RPMI8226 (cell line): ENCODE measurements at places on chromosomes 7 and 10.
A peak's percentile ranks its signal among the peaks of the same experiment; 100 is the strongest.

DNA sequence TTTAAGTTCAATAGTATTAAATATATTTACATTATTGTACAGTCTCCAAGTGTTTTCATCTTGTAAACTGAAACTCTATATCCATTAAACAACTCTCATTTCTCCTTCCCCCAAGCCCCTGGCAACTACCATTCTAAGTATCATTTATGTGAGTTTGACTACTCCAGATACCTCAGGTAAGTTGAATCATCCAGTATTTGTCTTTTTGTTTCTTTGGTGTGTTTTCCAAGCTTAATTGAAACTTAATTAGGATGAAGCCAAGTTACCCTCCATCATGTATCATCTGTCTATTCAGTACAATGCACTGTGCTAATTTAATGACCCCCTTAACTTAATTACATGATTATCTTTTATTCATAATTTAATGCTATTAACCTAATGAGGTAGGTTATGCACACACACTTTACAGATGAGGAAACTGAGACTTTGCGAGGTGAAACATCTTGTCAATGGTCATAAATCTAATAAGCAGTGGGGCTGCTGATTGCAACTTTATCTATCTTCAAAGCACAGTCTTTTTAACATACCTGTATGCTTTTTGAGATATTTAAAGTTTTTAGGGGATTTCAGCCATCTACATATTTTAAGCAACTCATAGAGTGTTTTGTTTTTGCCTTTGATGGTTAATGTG is 663 bp downstream of the MACC1 start:
- DNase-seq: no peak

- DNase-seq: no peak
These were observed 383.0 kb upstream of the PCDH15 start for GRCh38 chr10:55183993-55184392.

DNA sequence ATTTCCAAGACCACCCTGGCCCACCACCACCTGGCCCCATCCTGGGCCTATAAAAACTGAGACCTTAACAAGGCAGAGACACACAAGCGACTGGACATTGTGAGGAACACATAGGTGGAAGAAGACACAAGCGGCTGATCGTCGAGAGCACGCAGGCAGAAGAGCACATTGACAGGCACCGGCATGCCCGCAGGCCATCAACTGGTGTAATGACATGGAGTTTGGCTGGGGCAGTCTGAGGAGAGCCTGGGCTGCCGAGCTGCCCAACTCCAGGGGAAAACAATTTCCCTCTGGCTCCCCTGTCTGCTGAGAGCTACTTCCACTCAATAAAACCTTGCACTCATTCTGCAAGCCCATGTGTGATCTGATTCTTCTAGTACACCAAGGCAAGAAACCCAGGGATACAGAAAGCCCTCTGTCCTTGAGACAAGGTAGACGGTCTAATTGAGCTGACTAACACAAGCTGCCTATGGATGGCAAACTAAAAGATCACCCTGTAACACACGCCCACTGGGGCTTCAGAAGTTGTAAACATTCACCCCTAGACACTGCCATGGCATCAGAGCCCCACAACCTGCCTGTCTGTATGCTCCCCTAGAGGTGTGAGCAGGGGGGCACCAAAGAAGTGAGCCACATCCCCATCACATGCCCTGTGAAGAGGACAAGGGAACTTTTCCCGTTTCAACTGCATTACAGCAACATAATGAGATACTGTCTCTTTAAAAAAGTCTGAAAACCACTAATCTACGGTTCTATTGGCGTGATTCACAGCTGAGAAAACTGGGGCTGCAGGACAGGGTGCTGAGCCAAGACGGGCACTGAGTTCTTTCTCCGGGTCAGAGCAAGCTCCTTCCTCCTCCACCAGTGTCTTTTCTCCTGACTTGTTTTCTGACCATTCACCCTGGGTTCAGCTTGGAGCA is 18.5 kb upstream of the TNS3 start:
- peak; percentile 60 for DNase-seq

DNA sequence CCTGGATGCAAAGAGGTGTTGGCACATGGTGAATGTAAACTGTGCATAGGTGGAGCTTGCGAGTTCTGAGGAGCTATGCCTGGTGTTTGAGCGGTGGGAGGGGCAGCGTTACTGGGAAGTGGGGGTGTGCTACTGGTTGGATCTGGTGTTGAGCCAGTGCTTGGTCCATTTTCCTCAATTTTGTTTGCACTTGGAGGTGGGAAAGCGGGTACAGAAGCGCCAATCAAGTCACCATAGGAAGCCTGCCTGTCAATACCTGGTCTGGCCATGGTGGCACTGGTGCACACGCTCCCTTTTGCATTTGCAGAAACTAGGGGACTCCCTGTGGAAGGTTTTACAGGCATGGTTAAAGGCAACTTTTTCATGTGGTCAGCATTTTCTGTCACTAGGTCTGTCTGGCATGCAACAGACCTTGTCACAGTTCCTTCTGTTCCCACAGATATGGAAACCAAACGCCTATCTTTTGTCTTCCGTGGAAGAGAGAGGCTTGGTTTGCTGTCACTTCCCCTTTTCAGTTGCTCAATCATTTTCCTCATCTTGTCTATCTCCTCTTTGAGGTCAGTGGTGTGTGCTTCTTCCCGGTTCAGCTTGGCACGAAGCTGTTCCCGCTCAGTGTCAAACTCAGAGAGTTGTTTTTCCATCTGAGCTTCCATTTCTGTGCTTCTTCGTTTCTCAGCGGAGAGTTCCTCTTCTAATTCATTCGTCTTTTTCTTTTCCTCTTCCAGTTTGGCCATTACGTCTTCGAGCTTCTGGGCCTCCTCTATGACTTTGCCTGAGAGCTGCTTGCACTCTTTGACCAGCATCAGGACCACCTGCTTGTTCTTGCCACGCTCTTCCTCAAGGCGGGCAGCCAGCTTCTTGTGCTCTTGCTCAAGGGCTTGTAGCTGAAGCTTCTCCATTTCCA is 81.1 kb downstream of the CTTNBP2 start:
- DNase-seq: peak; percentile 62

DNA sequence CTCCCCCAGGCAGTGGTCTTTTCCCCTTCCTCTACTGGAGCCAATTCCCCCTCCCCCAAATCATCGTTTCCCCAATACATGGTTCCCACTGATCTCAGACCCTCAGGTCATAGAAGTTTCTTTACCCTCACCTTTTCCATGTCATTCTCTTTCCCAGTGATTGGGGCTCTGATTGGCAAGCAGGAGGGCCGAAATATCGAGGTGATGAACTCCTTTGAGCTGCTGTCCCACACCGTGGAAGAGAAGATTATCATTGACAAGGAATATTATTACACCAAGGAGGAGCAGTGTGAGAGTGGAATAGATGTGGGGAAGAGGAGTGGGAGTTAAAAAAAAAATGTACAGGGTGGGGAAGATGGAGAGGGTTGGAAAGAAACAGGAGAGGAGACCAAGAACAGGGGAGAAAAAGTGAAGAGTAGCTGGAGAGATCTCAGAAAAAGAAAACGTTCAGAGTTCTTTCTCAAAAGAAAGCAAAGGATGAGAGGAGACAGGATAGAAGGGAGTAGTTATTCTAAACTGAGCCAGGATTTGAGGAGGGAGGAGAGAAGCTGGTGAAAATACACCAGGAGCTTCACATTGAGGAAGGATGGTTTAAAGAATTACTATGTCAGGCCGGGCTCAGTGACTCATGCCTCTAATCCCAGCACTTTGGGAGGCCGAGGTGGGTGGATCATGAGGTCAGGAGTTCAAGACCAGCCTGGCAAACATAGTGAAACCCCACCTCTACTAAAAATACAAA is 858 bp downstream of the COPS6 start:
- no peak for DNase-seq

- no peak for DNase-seq
These were observed 86.6 kb upstream of the PDK4 start for GRCh38 chr7:95682913-95683312.

DNA sequence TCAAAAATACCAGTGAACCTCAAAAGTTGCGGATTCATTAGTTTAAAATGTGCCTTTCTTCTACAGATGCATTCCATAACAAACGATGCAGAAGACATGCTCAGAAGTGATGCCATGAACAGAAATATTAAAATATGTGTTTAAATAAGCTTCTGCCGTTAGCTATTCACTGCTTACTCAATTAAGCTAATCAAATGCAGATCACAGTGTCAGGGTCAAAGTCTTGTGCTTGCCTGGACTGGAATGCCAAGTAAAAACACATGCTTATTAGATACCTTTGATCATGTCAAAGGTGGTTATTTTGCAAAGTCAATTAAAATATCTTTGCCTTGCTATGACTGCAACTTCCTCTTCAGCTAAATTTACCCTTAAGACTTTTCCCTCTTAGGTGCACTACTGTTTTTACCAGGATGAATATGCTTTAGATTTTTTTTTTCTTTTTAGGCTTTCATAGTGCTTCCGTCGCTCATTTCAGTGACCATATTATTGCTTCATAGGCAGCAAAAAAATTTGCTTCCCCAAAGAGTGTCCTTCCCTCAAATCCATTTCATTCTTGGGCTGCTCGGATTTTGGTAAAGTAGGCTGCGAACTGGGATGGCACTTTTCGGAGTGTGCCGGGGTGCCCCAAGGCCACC is 905 bp downstream of the ASB13 start:
- no peak for DNase-seq

DNA sequence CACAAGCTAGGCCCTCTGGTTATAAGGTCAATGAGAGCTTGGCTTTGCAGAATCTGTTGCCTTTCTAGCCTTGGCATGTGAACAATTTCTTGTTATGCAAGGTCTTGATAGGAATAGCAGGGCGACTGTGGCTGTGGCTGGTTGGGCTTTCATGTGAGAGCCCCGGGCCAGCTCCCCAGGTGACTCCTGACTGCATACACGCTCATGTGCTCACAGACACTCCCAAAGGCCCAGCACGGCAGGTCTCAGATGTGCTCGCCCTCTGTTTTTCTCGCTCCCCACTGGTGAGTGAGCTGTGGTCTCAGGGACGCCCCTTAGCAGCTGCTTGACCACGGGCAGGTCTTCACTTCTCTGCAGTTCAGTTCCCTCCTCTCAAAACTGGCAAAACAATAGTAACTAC is 37.1 kb upstream of the ZNF32 start:
- DNase-seq: no peak

- DNase-seq: no peak
These were observed 364.2 kb downstream of the SUGCT start for GRCh38 chr7:40498924-40499510.

DNA sequence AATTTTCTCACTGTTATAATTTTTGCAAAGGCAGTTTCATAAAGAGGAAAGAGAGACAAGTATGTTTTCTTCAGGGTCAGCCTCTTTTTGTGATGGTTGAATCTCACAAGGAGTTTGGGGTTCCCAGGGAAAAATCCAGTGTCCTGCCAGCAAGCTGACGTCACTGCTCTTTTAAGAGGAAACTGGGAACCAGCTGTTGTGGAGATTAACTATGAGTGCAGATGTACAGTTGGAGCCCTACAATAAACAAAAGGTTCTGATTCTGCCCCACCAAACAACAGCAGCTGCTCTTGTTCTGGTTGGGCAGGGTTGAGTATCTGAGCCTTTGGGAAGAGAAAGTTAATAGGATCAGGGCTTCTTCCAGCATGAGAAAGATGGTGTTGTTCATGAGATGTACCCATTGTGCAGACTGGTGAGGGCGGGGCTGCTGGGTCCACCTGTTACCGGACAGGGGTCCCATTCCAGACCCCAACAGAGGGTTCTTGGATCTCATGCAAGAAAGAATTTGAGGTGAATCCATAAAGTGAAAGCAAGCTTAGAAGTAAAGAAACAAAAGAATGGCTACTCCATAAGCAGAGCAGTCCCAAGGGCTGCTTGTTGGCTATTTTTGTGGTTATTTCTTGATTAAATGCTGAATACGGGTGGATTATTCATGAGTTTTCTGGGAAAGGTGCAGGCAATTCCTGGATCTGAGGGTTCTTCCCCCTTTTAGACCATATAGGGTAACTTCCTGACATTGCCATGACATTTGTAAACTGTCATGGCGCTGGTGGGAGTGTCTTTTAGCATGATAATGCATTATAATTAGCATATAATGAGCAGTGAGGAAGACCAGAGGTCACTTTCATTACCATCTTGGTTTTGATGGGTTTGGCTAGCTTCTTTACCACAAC is 12.5 kb downstream of the PRF1 start:
- no peak for DNase-seq

GRCh38 chr10:124569623-124570470 is 108.2 kb downstream of the LHPP start:
- DNase-seq: no peak

GRCh38 chr10:48759113-48759901 is 74.6 kb downstream of the WDFY4 start:
- DNase-seq: no peak

DNA sequence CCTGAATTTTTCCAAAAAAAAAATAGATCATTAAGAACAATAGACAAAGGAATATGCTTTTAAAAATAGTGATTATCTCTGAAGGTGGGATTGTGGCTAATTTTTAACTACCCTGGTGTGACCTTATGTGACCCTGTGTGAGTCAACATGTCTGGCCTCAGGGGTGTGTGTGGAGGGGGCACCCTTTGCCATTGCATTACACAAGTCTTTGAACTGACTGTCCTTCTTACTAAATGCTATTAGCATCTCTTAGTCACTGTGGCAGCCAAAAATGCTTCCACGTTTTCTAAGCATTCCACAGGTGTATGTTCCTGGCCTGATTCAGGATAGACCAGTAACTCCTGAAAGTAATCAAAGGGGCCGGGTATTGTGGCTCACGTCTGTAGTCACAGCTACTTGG is 175.4 kb downstream of the MGMT start:
- DNase-seq: no peak

DNA sequence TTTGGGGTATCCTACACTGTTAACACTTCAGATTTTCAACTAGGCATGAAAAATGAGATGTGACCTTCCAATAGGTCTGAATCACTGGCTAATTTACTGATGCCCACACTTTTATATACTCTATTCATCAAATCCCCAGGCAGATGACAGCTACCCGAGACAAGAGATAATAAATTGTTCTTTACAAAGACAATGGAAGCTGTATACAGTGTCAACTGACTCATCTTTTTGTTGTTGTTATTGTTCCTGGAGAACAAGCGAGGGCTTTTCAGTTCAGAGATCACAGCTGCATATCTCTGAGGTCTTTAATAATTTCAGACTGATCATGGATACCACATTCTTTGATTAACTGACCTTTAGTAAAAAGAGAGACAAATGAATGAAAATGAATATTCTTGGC is 228.9 kb downstream of the SDHAF3 start:
- no peak for DNase-seq

DNA sequence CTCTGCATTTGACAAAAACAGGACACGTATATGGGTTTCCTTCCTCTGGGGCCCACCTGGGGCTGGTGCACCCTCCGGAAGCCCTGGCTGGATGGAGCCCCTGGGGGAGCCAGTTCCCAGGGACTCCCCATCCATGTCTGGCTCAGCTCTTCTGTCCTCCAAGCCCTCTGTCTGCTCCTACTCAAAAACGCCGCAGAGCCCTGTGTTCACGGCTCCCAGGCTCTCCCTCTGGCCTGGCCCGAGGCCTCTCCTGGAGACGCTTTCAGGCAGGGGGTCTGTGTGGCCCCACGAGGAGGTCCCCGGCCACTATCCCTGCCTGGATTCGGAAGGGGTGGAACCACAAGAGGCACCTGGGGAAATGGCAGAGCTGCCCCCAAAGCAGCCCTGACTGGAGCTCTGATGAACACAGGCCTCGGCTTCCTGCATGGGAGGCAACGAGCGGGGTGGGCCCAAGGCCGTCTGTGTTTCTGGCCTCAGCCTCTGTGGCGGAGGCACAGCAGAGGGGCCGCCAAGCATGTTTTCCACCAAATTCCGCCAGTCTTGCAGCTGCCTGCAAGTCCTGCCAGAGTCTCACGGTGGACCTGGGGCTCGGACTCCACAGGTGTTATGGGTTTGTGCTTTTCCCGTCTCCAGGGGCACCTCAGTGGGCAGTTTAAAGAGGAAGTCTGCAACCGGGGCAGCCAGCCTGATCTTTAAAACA is 22.6 kb upstream of the INPP5A start:
- no peak for DNase-seq
